DND-41 (cell line): ENCODE measurements at places on chromosomes 5 and 9.

GRCh38 chr5:78659114-78659513, 10.5 kb upstream of the LHFPL2 start:
- H3K27ac ChIP-seq: no peak overlapping the region
- H3K27me3 ChIP-seq: no peaks in the 10 kb centered on the region
- H3K4me3 ChIP-seq: no peak overlapping the region

GRCh38 chr9:36970007-36970888, 63.8 kb downstream of the PAX5 start:
- no peaks in the 10 kb centered on the region for H3K27me3 ChIP-seq
- no peaks in the 10 kb centered on the region for H3K36me3 ChIP-seq
- no peak overlapping the region for H3K4me3 ChIP-seq
- no peak for DNase-seq
- no peak overlapping the region for H3K27ac ChIP-seq

DNA sequence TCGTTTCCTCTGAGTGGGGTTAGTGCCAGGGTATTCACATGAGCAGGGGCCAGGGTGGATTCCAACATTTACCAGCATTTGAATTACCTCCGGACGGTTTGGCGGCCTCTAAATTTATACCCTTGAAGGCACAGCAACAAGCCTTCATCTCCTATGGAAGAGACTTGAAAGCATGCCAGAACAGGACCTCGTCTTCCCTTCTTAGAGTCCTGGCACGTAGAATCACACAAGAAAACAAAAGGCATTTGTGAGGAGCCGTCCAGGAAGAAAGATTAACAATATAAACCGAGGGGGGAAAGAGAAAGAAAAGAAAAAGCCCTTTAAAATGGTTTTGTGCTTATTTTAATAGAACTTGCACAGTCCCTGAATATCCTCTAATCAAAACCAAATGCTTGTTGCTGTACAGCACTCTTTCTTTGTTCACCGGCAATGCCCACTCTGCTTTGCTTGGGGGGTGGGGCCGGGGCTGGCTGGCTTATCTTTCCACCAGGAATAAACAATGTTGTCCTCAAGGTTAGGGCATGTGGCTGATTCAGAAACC, 575.8 kb upstream of the ZNF462 start:
- H3K27me3 ChIP-seq: no peaks in the 10 kb centered on the region
- no peaks in the 10 kb centered on the region for H3K4me1 ChIP-seq
- no peak overlapping the region for H3K4me3 ChIP-seq

- H3K27me3 ChIP-seq: no peaks in the 10 kb centered on the region
- no peak overlapping the region for H3K27ac ChIP-seq
- H3K4me3 ChIP-seq: no peak overlapping the region
- no peaks in the 10 kb centered on the region for H3K36me3 ChIP-seq
- no peaks in the 10 kb centered on the region for H3K4me1 ChIP-seq
Measured at GRCh38 chr5:150945486-150945885, 40.7 kb upstream of the ZNF300 start.

DNA sequence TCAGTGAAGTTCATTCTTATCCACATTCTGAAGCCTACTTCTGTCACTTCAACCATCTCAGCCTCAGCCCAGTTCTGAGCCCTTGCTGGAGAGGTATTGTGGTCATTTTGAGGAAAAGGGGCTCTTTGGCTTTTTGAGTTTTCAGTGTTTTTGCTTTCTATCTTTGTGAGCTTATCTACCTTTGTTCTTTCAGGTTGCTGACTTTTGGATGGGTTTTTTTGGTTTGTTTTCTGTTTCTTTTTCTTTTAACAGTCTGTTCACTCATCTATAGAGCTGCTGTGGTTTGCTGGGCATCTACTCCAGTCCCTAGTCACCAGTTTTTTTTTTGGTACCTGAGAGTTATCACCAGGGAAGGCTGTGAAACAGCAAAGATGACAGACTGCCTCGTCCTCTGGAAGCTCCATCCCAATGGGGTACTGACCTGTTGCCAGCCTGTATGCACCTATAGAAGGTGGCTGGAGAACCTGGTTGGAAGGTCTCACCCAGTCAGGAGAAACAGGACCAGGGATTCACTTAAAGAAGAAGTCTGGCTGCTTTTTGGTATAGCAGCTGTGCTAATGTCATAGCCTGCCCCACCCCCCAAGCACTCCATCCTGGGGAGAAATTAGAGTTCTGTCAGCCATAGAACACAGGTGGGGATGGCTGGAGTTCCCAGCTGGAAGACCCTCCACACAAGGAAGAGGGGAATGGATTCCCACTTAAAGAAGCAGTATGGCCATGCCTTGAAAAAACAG, 138.6 kb upstream of the TSLP start:
- no peak overlapping the region for H3K27ac ChIP-seq
- DNase-seq: no peak
- no peaks in the 10 kb centered on the region for H3K4me1 ChIP-seq

GRCh38 chr9:69122082-69122548, 52.0 kb upstream of the TJP2 start:
- H3K27ac ChIP-seq: peak overlapping the region; percentile 66
- H3K27me3 ChIP-seq: no peaks in the 10 kb centered on the region
- no peaks in the 10 kb centered on the region for H3K36me3 ChIP-seq
- peak; percentile 55 for DNase-seq
- peak overlapping the region; percentile 80 for H3K4me3 ChIP-seq
- peaks cover 16% of the 10 kb centered on the region for H3K4me1 ChIP-seq

DNA sequence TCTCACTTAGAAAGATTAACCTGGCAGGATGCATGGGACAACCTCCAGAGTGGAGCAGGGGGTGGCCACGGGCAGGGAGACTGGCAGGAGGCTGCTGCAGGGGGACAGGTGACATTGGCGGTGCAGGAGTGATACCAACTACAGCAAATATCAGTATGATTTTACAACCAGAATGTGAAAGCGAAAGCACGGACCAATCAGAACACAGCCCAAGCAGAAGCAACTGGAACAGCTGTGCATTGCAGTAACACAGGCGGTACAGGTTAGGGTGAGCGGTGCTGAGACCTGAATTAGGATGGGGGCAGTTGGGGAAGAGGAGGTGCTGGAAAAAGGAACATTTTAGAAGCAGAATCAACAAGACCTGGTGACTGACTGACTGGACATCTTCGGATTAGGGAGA, 29.3 kb downstream of the POLR1E start:
- peaks cover 4% of the 10 kb centered on the region for H3K36me3 ChIP-seq
- H3K4me3 ChIP-seq: no peak overlapping the region
- H3K27ac ChIP-seq: no peak overlapping the region
- no peaks in the 10 kb centered on the region for H3K27me3 ChIP-seq
- H3K4me1 ChIP-seq: no peaks in the 10 kb centered on the region

- H3K4me1 ChIP-seq: no peaks in the 10 kb centered on the region
- DNase-seq: peak; percentile 49
Measured at GRCh38 chr9:32968101-32969011, 33.1 kb downstream of the APTX start.

DNA sequence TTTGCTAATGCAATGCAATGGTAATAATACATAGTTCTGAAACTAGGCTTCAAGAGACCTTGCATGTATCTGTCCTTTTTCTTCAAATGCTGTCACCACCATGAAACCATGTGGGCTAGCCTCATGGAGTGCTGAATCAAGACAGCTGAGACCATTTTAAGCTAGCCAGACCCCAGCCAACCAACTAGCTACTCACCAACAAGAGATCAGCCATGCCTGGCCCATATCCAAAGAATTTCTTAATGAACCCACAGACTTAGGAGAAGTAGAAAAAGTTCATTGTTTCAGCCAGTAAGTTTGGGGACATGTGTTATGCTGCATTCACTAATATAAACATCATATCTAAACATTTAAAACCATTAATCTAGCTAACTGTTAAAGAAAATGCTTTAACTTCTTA, 139.8 kb upstream of the EDIL3 start:
- H3K4me3 ChIP-seq: no peak overlapping the region
- DNase-seq: no peak
- no peaks in the 10 kb centered on the region for H3K4me1 ChIP-seq
- no peaks in the 10 kb centered on the region for H3K36me3 ChIP-seq

DNA sequence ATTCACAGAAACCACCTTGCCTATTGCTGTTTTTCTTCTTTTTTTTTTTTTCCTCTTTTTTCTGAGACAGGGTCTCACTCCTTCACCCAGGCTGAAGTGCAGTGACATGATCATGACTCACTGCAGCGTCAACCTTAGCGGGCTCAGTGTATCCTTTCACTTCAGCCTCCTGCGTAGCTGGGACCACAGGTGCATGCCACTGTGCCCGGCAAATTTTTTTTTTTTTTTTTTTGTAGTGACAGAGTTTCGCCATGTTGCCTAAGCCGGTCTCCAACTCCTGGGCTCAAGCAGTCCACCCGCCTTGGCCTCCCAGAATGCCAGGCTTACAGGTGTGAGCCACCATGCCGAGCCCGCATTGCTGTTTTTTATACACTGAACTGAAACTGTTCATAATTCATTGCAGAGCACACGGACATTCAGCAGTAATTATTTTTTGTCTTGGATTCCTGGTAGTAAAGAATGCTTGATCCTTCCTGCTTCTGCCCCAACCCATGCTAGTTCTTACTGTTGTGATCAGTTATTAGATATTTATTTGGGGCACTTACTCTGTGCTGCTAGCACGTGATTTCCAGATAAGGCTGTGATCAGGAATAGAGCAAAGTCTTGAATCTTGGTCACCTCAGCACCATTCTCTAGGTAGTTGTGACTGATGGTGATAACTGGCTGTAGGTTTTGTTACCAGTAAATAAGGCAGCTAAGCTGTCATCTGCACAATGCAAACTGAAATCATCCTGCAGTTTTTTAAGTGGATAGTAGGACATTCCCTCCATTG, 14.0 kb downstream of the MAP3K1 start:
- H3K27me3 ChIP-seq: no peaks in the 10 kb centered on the region
- no peak for DNase-seq
